ENCODE measurements at places on chromosomes 7 and 10. TPM values are rescaled to one million over a fixed set of nuclear protein-coding genes. Genes with fewer than 3 reads are reported as not detected.

- DNase-seq: no peak
Measured at GRCh38 chr10:84329986-84330651, 1.7 kb downstream of the CCSER2 start.

DNA sequence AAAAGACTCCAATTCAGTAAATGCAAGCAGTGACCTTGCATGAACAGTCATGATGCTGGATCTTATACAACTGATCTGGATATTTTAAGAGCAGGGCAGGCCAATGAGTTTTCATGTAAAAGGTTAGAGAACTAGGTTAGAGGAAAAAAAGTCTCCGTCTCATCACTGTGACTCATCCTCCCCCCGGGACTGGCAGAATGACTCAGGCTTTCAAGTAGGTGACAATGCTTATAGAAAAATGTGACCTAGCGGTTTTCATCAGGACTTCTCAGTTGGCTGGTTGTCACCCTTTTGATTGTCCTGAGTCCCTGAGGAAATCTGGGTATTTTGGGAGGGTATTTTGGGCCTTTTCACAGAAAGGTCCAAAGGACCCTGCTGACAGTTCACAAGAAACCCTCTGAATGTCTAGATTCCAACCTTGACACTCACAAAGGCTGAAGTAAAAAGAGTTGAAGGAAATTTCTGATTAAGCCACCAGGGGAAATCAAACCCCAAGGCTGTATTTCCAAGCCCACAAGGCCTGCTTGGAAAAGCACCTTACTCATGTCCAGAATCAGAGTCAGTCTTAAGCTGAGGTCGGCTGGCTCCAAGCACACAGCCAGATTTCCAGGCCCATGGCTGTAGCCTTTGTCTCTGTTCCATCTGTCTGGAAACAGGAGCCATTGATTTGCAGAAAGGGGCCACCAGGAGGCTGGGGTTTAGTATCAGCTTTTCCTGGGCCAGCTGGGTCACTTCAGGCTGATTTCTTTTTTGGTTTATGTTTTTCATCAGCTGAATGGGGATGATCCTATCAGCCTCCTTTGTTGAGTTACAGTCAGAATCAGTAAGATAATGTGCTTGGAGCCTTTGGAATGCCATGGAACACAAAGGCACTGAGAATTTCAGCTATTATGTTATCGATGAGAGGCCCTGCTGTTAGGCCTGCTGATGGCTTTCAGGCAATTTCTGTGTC is 226.4 kb upstream of the HABP2 start:
- DNase-seq: no peak

DNA sequence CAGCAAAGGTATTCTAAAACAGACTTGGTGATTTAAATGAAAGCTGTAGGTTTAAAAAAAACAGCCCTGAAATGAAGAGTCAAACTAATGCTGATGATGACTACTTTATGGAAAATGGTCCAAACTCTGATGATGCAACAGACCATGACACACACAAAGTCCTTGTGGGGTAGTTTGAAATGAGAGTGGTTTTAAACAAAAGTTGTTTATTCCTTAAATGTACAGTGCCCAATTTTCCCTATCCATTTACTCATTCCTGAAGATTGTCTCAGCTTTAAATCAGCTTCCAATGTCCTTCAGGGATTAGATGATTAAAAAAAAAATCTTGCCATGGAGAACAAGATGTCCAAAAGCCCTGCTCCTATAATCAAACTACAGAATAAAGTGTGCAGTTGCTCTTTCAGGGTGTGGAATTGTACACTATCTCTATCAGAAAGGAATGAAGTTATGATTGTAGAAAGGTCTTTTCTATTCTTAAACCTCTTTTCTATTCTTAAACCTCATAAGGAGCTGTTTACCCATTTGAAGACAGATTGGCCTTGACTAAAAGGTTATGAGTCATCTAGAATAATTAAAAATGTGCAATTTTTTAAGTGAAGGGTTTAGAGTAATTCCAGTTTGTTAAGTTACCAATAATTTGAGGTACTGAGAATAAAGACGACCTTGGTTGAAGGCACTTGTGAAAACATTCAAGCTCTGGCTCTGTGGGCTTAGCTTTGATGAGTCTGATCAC is 70.2 kb upstream of the ITGA8 start:
- no peak for DNase-seq

WIPF3 gene
- 11.5 TPM for total RNA-seq
